Amygdala (tissue), 56 donors: ENCODE measurements at places on chromosomes 3 and 15.

DNA sequence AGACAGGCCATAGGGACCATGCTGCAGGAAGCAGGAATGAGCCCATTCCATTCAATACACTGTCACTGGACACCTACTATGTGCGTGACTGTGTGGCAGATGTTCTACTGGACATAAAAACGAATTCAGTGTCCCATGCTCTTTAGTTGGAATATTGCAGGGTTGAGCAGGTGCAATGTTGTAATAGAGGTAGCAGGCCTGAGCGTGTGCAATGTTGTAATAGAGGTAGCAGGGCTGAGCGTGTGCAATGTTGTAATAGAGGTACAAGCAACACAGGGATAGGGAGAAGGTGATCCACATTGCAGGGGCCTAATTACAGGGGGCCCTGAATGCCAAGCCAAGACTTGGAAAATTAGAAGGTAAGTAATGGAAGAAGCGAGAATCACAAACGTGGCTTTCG is 261.4 kb upstream of the HES1 start:
- no peak for DNase-seq

- DNase-seq, result no peak
These were observed 24.5 kb downstream of the CYFIP1 start for GRCh38 chr15:22955544-22956119.

- no peak for DNase-seq
These were observed 2.9 kb downstream of the SAMD7 start for GRCh38 chr3:169914321-169914720.

DNA sequence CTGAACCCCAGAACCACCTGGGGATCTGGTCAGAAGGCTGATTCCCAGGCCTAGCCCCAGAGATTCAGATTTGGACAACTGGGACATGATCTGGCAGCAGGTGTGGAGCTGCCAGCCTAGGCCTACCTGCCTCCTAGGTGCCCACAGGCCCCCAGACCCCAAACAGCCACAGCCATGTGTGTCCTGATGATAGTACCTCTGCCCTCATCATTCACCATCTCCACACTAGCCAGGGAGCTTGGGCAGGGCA is 34.7 kb downstream of the HMCES start:
- no peak for DNase-seq

GRCh38 chr3:136141891-136142290 is 54.2 kb downstream of the MSL2 start:
- no peak for DNase-seq

- DNase-seq, result no peak
These were observed 151.5 kb upstream of the BHLHE40 start for GRCh38 chr3:4827767-4828166.

- DNase-seq, result no peak
These were observed 295.3 kb downstream of the GBE1 start for GRCh38 chr3:81466201-81466560.

GRCh38 chr15:77037388-77038209 is 33.3 kb downstream of the TSPAN3 start:
- DNase-seq, result no peak

DNA sequence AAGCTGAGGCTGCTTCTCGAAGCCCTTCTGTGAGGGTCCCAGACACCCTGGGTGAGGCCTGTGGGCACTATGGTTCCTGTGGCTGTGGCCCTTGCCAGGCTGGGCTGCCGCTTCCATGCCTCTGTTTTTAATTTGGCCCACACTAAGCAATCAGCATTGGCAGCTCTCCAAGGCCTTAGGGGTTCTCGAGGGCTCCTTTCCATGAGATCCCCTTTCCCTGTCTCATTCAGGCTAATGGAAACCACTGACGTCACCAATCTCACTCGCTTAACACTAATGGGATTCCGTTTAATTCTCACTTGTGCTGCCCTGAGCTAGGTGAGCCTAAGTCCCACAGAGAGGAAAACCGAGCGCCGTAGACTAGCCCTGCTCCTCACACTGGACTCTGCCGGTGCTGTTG is 60.2 kb upstream of the RAB6B start:
- DNase-seq, result no peak

GRCh38 chr3:71308836-71309235 is 274.7 kb downstream of the FOXP1 start:
- no peak for DNase-seq

DNA sequence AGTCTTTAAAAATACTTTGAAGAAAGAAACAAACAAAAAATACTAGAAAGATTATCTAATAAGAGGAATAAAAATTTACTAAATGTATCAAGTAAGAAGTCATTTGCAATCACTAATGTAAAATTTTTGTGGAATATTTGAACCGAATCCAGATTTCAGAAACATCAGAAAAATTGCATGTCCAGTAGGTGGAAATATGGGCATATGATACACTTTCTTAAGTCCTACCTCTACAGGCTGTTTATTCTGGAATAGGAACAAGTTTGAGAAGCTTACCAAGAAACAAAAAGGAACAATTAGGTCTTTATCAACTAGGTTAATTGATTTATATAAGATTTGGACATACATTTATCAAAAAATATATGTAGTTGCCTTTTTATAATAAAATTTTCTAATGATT is 292.9 kb upstream of the ROBO1 start:
- no peak for DNase-seq
